IMR-90 (cell line): ENCODE measurements at places on chromosomes 3 and 15. TPM values are rescaled to one million over a fixed set of nuclear protein-coding genes. Genes with fewer than 3 reads are reported as not detected.

The CHRM5 gene
- total RNA-seq = under 0.01 TPM in 2 replicates

The CTXN2 gene
- total RNA-seq = not detected in 2 replicates

The CADM2 gene
- total RNA-seq = under 0.01 TPM in 1 of 2 replicates, not detected in the other

DNA sequence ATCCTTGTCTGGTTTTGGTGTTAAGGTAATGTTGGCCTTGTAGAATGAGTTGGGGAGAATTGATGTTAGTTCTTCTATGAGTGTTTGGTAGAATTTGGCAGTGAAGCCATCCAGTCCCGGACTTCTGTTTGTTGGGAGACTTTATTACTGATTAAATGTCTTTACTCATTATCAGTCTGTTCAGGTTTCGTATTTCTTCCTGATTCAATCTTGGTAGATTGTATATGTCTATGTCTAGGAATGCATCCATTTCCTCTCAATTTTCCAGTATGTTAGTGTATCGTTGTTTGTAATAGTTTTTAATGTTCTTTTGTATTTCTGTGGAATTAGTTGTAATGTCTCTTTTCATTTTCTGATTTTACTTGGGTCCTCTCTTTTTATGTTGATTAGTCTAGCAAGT is 39.4 kb downstream of the NCK1 start:
- H3K27ac ChIP-seq = no peak overlapping the region
- H3K4me1 ChIP-seq = peaks cover 6% of the 10 kb centered on the region
- no peak overlapping the region for H3K4me3 ChIP-seq
- no peaks in the 10 kb centered on the region for H3K27me3 ChIP-seq

DNA sequence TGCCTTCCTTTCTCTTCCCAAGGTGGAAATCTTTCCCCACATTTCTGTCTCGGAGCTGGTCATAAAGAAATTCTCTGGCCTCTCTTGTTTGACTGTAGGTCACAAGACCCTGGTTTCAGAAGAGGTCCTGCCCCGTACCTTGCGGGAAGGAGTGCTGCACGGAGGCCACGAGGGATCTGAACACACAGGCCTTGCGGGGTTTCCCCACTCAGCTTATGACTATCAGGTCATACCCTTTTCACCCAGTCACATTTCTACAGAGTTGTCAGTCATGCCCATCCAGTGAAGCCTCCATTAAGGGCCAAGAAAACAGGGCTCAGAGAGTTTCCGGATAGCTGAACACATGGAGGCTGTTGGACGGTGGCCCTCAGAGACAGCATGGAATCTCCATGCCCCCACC is 54.7 kb upstream of the ATP13A3 start:
- H3K4me1 ChIP-seq = peaks cover 11% of the 10 kb centered on the region
- H3K27me3 ChIP-seq = no peaks in the 10 kb centered on the region
- no peak overlapping the region for H3K27ac ChIP-seq

DNA sequence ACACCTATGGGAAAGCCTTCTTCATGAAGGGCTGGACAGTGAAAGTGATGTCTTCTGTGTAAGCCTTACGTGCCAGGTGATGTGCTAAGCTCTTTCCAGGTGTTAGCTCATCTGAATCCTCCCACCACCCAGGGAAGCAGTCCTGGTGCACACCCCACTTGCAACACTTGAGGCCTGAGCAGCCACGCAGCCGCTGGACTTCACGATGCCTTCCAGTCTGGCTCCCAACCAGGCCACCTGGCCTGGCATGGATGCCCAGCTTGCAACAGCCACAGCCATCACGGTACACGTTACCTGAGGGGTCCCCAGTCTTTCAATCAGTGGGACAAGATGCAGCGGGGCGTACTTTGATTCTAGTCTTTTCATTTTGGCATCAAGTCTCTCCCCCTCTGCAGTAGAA is 35.8 kb downstream of the NIPA2 start:
- no peaks in the 10 kb centered on the region for H3K27me3 ChIP-seq
- H3K4me1 ChIP-seq = peaks cover 10% of the 10 kb centered on the region
- H3K4me3 ChIP-seq = no peak overlapping the region

The ATP13A5 gene
- not detected in 2 replicates for total RNA-seq

DNA sequence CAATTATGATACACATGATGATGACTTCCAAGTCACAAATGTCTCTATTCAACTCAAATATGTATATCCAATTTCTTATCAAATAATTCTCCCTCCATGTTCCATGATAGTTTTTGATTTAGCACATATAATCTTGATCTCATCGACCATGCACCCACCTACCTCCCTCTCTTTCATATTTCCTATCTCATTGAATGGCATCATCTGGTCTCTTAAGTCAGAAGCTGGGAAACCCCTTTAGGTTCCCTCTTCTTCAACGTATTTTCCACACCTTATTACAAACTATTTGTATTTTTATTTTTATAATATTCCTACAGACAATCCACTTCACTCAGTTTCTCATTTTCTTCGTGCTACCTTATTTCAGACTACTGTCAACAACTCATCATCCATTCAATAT is 56.9 kb upstream of the DPH6 start:
- no peak overlapping the region for H3K4me3 ChIP-seq
- no peak overlapping the region for H3K27ac ChIP-seq
- DNase-seq = no peak
- H3K4me1 ChIP-seq = no peaks in the 10 kb centered on the region; the same call in 1 of the 2 replicates
- H3K36me3 ChIP-seq = no peaks in the 10 kb centered on the region
- no peaks in the 10 kb centered on the region for H3K27me3 ChIP-seq

DNA sequence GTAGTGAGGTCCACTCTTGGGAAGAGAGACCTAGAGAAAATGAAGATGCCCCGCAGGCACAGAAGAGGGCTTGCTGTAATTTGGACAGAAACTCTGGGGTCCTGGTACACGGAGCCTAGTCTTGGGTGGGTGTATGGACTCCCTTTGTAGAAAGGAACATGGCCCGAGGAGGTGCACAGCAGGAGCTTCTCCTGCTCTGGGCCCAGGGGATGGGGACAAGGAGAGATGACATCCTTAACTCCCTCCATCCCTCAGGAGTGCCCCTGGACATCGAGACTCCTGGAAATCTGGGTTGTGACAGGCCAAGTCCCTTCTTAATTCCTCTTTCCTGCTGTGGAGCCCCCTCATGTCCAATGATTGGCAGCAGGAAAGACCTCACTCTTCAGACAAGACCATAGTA is 29.9 kb upstream of the ABHD2 start:
- H3K4me3 ChIP-seq = no peak overlapping the region
- H3K27me3 ChIP-seq = no peaks in the 10 kb centered on the region
- no peaks in the 10 kb centered on the region for H3K36me3 ChIP-seq
- no peaks in the 10 kb centered on the region; the same call in 1 of the 2 replicates for H3K4me1 ChIP-seq
- DNase-seq = no peak

The ZKSCAN7 gene
- 4.7 TPM in 2 replicates for total RNA-seq

GRCh38 chr3:72329354-72329753 is 518.9 kb downstream of the SHQ1 start:
- DNase-seq = no peak
- H3K27me3 ChIP-seq = peaks cover 20% of the 10 kb centered on the region

The CNTN3 gene
- 3.3 and 3.6 TPM in 2 replicates for total RNA-seq

The TJP1 gene
- 43.4 and 61.7 TPM in 2 replicates for total RNA-seq

DNA sequence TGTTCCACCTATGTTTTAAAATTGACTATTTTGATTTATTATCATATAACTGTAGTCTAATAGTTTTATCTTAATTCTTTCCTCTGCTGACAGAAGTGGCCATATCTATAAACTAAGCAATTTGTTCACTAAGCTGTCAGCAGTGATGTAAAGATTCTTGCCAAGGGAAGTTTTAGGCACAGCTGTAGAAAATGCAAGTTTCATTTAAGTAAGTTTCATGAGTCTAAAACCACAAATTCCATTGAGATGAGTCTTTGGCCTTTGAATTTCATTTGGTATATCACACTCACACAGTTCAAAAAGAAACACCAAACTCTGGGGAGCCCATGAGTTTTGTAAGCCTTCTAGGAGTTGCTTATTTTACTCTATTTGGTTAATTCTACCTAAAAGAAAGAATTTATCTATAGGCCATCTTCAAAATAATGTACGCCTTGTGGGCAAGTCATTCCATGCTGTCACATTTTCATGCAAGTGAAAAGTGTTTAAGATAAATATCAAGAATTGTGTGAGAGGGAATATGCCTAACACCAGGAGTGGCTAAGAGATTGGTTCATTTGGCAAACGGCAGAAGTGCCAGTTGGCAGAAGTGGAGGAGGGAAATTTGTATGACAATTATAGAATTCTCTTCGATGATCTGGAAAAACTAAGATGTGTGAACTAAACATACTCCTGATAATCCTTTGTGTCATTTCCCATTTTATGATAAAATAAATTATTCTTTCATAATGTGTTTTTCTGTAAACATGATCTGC is 292.9 kb downstream of the ZIC4 start:
- peak; percentile 88 for DNase-seq
- H3K36me3 ChIP-seq = no peaks in the 10 kb centered on the region
- no peak overlapping the region for H3K4me3 ChIP-seq
- H3K27ac ChIP-seq = no peak overlapping the region
- H3K4me1 ChIP-seq = no peaks in the 10 kb centered on the region; the same call in 1 of the 2 replicates

DNA sequence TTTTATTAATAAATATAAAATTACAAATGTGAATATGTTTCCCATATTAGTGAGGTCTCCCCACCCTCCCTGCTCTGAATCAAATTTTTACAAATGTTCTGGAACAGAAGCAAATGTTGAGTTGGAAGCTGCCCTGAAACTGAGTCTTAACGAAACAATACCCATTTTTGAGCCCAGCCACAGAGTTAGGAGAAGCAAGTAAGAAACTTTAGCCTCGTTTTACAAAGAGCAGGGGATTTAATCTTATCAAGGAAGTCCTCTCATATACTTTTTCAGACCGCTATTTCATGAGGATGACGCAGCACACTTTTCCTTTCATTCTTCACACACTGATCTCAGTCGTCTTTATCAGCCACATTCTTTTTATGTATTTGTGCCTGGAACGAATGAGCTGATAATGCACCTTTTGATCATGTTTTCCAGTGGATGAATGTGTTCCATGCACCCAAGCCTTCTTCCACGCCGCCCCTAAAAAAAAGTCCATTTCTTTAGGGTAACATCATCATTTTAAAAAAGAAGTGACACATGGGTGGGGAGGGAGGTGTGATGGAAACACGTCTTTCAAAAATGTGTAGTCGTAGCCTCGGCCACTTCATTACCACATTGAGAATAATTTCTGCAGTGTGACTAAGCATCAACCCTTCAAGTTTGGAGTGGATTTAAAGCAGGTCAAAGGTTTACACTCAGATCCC is 48.1 kb downstream of the SETMAR start:
- no peaks in the 10 kb centered on the region for H3K27me3 ChIP-seq
- H3K27ac ChIP-seq = no peak overlapping the region
- no peaks in the 10 kb centered on the region for H3K36me3 ChIP-seq
- peak overlapping the region; percentile 37; the same call in 1 of the 2 replicates for H3K4me3 ChIP-seq
- peak; percentile 36 for DNase-seq
- no peaks in the 10 kb centered on the region for H3K4me1 ChIP-seq

GRCh38 chr3:37519661-37520060 is 342.0 kb upstream of the CTDSPL start:
- H3K4me3 ChIP-seq = no peak overlapping the region
- H3K27me3 ChIP-seq = no peaks in the 10 kb centered on the region
- DNase-seq = no peak

The CRYGS gene
- 0.36 and 0.56 TPM in 2 replicates for total RNA-seq

DNA sequence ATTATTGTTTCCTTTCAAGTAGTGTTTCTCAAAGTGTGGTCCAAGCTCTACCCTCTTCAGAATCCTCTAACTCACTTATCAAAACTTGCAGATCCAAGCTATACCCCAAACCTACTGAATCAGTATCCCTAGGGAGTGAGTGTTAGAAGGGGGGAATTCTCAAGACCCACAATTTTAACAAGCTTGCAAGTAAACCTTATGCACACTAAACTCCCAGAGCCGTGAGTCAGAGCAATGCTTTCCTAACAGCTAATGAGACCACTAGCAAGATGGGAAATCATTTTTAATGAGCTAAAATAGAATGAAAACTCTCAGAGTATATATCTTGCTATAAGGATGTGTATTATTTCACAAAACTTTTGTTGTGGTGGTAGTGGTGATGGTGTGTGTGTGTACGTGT is 41.1 kb upstream of the SRGAP3 start:
- H3K27ac ChIP-seq = no peak overlapping the region
- H3K4me1 ChIP-seq = no peaks in the 10 kb centered on the region
- no peak overlapping the region for H3K4me3 ChIP-seq

DNA sequence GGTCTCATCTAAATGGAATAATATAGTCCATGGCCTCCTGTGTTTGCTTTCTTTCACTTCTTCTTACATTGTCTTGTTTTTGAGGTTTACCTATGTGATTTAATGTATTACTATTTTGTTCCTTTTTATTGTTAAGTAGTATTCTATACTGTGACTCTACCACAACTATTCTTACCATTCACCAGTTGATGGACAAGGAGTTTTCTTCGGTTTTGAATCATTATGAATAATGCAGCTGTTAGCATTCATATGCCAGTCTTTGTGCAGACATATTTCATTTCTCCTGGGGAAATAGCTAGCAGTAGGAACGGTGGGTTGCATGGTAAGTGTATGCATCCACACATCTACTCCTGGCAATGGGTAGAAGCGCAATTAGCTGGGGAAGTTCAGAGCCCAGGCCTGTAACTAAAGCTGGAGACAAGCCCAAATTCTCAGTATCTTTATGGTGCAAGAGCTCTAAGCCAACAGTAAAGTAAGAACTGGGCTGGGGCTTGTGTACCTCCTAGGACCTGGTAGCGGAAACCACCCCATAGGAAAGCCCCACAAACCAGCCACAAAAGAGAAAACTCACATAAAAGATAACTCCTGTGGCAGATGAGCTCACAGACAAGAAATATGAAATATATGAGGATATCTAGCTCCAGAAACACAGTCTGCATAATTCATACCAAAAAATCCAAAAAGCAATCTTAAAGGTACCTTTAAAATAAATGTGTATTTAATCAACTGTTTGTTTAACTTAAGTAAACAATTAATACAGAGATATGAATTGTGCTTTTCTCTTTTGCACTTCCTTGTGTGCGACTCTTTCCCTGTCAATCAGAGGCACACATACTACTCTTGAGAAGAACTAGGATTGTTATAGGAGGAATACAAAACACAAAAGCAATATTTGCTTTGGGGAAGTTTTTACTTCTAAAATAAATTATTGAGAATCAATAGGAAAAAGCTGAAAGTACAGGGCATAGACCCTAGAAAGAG is 2.7 kb upstream of the CSTA start:
- H3K27ac ChIP-seq = no peak overlapping the region
- DNase-seq = no peak
- H3K4me3 ChIP-seq = no peak overlapping the region
- peaks cover 2% of the 10 kb centered on the region for H3K27me3 ChIP-seq

DNA sequence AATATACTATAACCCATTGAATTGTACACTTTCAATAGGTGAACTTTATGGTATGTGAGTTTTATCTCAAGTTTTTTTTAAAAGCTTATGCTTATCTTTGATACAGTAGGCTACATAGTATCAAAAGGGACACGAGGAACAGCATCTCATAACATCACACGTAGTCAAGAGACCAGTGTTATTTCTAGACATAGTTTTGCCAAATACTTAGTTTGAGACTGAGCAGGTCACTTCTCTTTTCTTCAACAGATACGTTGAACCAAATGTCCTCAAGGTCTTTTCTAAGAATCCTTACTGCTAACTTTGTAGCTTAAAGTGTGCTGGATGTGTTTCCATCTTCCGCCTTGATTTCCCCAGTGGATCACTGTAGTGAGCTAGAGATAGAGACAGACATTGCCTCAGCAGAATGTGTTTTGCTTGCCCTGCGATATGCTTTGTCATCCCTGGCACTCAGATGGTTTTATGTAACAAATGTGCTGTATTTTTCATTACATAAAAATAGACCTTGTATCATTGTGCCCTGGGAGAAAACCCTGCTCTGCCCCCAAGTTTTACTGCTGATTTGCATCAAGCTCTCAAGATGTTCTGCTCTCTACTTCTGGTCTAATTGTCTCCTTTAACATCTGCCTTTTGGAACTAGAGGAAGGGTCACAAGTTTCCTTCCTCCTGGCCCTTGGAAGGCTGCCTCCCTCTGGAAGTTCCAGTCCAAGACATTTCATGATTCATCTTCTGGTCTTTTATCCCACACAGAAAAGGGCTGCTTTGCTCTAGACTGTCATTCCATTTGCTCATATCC is 426.4 kb upstream of the RGMA start:
- H3K27ac ChIP-seq = no peak overlapping the region
- H3K27me3 ChIP-seq = no peaks in the 10 kb centered on the region
- DNase-seq = no peak
- no peak overlapping the region for H3K4me3 ChIP-seq
- no peaks in the 10 kb centered on the region for H3K36me3 ChIP-seq
